Left renal pelvis (tissue), 4 donors: ENCODE measurements at places on chromosomes 2 and 18.

GRCh38 chr2:155190342-155190741 lies 491.8 kb downstream of the KCNJ3 start:
- DNase-seq = no peak

DNA sequence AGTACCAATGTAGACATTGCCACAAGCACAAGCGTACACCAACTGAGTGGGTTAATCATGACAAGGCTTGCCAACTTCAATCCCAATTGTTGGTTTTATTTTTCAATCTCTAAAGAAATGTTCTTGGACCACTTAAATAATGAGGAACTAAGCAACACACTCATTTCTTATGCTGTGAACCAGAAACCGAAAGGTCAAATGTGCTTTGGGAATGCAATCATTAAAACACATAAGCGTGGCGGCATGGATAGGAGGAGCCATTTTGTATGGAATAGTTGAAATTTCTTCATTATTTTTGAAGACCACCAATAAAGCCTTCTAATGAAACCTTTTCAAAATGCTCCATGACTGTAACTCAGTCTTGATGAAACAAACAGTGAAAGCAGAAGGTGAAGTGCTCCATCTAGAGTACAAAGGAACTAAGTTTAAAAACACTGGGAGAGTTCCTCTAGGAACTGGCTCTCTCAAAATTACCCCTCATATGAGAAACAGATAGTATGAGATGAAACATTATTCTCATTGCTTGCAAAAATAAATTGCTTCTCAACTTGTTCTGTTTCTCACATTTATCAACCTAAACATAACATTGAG lies 113.2 kb upstream of the CHST9 start:
- DNase-seq = no peak

DNA sequence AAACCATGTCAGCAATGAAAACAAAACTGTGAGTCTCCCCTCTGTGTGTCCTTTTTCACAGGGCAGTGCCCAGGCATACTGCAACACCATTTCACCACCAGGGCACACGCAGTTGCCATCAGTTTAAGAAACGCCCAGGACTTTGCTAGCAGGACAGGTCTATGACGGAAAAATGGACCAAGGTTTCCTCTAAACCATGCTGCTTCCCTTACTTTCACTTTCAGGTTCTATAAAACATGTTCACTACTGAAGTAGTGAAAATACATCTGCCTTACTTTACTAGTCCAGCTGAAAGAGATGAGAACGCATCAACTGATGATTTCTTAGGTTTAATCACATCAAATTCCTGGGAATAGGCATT lies 110.5 kb downstream of the TCF4 start:
- DNase-seq = no peak

GRCh38 chr2:100878000-100878791 lies 58.3 kb downstream of the NPAS2 start:
- no peak for DNase-seq

DNA sequence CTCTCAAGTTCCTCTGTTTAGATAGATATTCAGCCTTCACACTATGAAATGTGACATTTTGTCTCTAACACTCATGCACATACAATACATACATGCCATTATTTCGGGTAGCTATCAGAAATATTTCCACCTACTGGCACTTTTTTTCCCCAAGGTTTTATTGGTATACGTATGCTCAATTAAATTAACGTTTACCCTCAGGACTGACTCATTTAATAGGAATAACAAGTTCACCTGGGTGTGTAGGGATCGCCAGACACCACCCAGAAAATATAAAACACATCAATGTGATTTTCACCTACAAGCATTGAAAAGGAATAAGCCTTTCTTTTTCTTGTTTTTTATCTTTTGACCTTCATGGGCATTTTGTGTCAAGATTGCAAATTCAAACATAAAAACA lies 138.5 kb upstream of the EPAS1 start:
- DNase-seq = no peak

DNA sequence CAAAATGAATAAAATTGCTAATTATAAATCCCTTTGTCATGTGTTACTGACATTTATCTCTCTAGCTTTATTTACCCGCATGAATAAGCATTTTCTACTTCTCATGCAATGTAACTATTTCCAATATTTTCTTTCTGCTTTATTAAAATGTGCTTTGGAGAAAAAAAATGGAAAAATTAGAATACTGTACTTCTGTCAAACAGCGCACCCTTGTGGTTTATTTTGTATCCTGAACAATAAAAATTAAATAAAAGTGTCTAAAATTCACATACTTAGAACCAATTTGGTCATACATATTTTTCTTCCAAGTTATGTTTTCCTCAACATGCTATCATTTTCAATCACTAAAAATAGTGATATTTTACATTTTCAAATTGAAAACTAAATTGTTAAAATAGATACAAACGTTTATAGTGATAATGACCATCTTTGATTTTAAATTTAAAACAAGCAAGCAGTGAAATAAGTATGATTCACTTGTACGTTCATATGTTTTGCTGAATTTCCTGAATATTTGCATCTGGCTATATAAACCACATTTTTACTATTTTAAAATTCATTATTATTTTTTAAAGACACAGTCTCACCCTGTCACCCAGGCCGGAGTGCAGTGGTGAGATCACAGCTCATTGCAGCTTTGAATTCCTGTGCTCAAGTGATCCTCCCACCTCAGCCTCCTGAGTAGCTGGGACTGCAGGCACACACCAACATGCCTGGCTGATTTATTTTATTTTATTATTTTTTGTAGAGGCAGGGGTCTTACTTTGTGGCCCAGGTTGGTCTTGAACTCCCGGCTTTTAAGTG lies 95.9 kb upstream of the GRB14 start:
- DNase-seq = no peak

DNA sequence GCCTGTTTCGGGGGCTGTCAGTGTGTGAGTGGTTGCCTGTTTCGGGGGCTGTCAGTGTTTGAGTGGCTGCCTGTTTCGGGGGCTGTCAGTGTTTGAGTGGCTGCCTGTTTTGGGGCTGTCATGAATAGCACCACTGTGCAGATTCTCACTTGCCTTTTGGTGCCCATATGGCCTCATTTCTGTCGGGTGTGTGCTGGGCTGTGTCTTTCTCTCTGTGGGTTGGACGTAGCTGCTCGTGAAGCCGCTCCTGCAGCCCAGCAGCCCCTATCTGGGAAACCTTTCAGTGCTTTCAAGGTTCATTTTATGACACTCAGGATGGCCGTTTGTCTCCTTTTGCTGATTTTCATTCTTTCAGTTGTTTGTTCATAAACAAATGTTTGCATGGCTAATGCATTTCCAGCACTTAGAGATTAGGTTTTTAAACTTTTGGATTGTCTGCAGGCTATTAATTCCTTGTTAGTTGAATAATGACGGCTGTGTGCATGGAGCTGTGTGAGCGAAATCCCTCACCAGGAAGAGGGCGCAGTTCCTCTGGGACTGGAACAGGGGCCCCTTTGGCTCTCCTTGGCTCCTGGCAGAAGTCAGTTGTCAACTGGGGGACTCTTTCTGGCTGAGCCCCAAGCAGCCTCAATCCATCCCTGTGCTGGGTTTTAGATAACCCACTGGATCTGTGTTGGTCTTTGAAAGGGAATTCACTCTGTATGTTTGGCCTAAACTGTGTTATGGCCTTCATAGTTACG lies 10.8 kb downstream of the AGAP1 start:
- DNase-seq = no peak

DNA sequence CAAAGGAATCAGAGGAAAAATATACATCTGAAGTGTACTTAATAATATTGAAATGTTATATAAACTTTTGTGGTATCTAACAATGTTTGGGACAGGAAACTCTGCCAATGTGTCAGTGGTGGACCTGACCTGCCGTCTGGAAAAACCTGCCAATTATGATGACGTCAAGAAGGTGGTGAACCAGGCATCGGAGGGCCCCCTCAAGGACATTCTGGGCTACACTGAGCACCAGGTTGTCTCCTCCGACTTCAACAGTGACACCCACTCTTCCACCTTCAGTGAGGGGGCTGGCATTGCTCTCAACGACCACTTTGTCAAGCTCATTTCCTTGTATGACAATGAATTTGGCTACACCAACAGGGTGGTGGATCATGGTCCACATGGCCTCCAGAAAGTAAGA lies 32.6 kb downstream of the CALCRL start:
- no peak for DNase-seq

GRCh38 chr2:157337978-157338377 lies 12.4 kb upstream of the ERMN start:
- no peak for DNase-seq
